Fibroblast of skin of scalp (primary cell): ENCODE measurements at places on chromosomes 16 and 17.
A peak's percentile ranks its signal among the peaks of the same experiment; 100 is the strongest.

DNA sequence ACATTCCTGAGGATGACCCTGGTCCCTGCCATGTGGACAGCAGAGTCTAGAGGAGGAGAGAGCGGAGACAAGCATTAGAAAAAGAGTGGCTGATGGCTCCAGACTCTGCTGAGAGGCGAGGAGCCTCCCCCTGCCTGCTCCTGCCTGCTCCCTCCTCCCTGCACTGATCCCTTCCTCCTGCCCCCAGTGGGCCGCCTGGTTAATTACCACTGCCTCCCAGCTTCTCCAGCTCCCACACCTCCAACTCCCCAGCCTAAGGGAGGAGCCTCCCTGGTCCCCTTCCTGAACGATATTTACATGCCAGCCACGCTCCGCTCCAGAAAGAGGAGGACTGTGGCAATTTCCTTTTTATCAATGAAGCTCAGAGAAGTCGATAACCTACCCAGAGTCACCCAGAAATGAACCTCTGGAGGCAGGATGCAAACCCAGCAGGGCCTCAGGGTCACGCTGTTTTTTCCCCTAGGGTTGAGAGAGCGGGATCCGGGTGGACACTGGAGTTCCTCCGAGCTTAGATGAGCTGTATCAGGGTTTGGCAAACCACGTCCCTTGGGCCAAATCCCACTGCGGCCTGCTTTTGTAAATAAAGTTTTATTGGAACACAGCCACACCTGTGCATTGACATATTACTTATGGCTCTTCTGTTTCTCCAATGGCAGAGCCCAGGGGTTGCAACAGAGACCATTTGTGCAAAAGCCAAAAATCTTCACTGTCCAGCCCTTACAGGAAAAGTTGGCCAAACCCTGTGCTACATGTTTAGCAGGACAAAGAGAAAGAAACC, 27.1 kb upstream of the JPH3 start:
- no peak for DNase-seq

- peak; percentile 58 for DNase-seq
Measured at GRCh38 chr16:80824623-80825364, 20.4 kb upstream of the CDYL2 start.

GRCh38 chr17:41230094-41230493, 2.2 kb upstream of the KRTAP9-3 start:
- no peak for DNase-seq

GRCh38 chr17:72046643-72047612, 73.9 kb upstream of the SOX9 start:
- no peak for DNase-seq

- DNase-seq, result no peak
Measured at GRCh38 chr17:75681289-75681688, 14.2 kb downstream of the SAP30BP start.

DNA sequence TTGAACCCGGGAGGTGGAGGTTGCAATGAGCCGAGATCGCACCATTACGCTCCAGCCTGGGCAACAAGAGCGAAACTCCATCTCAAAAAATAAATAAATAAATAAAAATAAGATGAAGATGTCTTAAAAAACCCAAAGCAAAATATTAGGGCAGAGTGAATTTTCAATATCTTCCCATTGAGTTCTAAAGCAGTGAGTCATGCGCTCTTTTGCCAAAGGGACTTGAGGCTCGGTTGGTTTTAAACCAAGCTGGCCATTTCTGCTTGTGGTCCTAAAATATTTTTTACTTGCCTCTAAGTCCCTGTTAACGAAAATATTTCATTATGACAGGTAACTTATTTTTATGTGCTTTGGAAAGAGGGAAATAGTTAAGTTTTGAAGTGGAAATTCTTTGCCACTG, 4.7 kb downstream of the PAFAH1B1 start:
- DNase-seq, result peak; percentile 70

GRCh38 chr17:78958641-78959127, 21.0 kb downstream of the LGALS3BP start:
- DNase-seq, result no peak
